Cerebellum (tissue), 4 donors: ENCODE measurements at places on chromosomes 2 and 18. TPM values are rescaled to one million over a fixed set of nuclear protein-coding genes. Genes with fewer than 3 reads are reported as not detected.
A peak's percentile ranks its signal among the peaks of the same experiment; 100 is the strongest.

Gene ZAP70
- total RNA-seq, result 0.45 TPM

DNA sequence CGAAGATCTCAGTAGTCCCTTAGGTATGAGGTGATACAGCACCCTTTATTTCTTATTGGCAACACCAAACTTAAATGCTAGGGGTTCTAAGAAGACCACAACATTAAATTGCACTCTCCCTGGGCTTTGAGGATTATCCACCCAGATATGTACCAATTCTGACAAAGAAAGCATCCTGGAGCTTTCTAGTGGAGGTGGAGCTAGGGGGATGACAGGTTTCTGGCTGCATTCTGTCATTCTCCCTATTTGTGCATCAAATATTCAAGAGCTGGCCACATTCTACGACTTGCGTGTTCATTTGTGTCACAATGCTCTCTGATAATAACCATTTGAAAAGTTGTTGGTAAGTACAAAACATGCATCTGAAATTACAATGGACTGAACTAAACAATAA lies 111.1 kb downstream of the CDH2 start:
- no peak for DNase-seq

- DNase-seq, result no peak
Measured at GRCh38 chr2:99602476-99602875, 112.7 kb upstream of the REV1 start.

DNA sequence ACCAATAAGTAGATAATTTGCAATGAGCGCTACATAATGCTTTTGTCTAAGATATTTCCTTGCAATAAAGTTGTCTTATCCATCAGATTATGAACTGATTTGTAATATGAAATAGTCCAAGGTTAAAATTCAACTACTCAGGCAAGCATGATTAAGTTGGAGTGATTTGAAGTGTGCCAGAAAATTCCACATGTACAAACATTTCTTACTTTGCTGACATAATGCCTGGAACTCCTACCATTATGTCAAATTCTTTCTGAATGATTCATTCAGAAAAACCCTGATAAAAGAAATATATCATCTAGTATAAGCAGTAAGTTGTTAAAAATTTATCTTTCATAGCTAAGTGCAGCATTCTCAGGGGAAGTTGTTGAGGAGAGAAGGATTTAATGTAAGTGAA lies 87.3 kb downstream of the CBLN2 start:
- DNase-seq, result no peak

Gene IL18R1
- total RNA-seq, result 0.09 TPM

Gene TRABD2A
- total RNA-seq, result 1.4 TPM

Gene CELF4
- total RNA-seq, result 62.9 TPM

GRCh38 chr2:4140281-4140970 lies 437.1 kb downstream of the DCDC2C start:
- DNase-seq, result no peak

Gene CRYGB
- total RNA-seq, result not detected

DNA sequence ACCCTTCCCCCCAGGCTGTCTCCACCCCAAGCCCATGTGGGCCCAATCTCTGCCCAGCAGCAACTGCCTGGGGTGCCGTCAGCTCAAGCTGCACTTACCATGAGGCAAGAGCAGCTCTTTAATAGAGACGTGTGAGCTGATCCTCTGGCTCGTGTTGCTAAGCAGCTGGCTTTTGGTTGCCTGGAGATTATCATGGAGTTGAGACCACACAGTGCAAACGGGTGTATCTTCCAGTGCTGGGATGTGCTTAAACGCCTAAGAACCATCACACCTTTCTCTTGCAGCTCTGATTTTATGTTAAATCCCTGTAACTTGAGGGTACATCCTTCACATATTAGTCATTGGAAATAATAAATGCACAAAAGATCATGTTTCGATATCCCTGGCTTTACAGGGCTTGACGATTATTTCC lies 271.1 kb downstream of the PRKCE start:
- no peak for DNase-seq

- no peak for DNase-seq
Measured at GRCh38 chr2:42009657-42010580, 37.9 kb upstream of the PKDCC start.

- no peak for DNase-seq
Measured at GRCh38 chr2:195579776-195580555, 77.1 kb upstream of the SLC39A10 start.

GRCh38 chr2:174773215-174773614 lies 8.9 kb upstream of the CHRNA1 start:
- DNase-seq, result no peak

DNA sequence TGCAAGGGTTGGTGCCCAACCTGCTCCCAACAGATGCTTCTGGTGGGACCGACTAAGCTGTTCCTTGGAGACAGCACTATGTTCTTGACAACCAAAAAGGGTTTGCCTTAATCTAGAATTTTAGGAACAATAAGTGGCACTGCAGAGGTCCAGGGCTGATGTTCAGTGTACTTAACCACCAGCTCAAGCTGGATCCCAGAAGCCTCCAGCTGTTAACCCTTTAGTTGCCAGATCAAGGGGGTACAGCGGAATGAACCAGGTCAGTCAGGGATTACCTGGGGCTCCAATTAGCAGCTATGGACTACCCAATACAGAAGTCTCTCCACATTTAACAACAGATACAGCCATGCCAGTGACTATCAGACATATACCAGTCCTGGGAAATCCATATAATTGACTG lies 3.5 kb downstream of the GPR75 start:
- no peak for DNase-seq

Gene G6PC2
- not detected for total RNA-seq

GRCh38 chr2:207008105-207008990 lies 69.0 kb downstream of the CPO start:
- DNase-seq, result no peak

Gene CD28
- total RNA-seq, result 1.00 TPM

- no peak for DNase-seq
Measured at GRCh38 chr18:39555496-39555895, 1989.9 kb upstream of the CELF4 start.

- DNase-seq, result peak; percentile 23
Measured at GRCh38 chr2:235106874-235107639, 155.2 kb downstream of the SH3BP4 start.

Gene FABP1
- 1.1 TPM for total RNA-seq

- no peak for DNase-seq
Measured at GRCh38 chr18:4658804-4659203, 203.7 kb upstream of the DLGAP1 start.

GRCh38 chr2:36270758-36271157 lies 84.8 kb upstream of the CRIM1 start:
- DNase-seq, result no peak

- no peak for DNase-seq
Measured at GRCh38 chr2:240708457-240708856, 16.8 kb downstream of the AQP12A start.

Gene DSG4
- total RNA-seq, result not detected

GRCh38 chr2:48140586-48140985 lies 234.3 kb upstream of the FBXO11 start:
- no peak for DNase-seq

DNA sequence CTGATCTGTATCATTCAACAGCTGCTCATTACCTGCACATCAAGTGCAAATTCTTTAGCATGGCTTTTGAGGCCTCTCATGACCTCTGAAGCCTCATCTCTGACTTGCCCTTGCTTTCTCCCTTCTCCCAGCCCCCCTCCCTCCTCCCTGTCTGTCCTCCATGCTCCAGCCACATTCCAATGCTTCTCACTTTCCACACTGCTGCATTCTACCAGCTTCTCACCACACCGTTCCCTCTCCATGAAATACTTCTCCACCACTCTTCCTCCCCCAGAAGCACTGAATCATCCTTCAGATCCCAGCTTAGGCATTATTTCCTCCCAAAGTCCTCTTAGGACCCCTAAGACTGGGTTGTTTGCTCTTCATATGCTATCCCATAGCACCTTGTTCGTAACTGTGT lies 26.9 kb downstream of the GCG start:
- no peak for DNase-seq

GRCh38 chr2:37873749-37874330 lies 51.2 kb upstream of the RMDN2 start:
- DNase-seq, result no peak
